ENCODE measurements at places on chromosomes 13 and 19.

DNA sequence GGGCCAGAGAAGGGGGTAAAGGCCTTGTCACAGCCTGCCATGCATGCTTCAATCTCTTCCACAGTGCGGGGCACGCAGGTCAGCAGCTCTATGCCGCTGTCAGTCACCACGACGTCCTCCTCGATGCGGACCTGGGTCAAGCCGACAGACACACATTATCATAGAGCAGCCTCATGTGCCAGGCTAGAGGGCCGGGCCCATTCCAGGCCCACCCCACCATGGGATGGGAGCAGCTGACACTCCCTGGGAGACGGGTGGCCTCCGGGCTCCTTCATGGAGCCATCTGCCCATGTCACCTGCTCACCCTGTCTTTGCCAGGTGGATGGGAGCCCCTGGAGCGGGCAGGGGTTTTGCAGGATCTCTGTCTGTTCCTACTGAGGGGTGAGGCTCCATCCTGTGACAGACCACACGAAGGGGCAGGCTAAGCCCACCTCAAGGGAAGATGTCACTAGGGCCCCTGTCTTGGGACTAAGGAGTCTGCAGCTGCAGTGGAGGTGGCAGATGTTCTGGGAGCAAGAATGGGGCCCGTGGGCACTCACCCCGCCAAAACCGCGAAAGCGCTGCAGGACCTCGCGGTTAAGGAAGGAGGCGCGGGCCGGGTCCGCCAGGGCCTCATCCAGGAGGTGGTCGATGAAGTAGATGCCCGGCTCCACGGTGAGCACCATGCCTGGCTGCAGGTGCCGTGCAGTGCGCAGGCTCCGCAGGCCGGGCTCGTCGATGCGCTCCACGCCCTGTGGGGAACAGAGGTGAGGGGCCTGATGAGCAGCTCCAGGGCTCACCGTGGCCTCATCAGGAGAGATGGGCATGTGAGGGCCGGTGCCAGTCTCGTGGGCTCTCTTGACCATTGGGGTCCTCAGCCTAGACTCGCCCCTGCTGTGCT, 14.1 kb downstream of the CEBPG start:
- H3K27me3 ChIP-seq, result no peaks in the 10 kb centered on the region
- H3K36me3 ChIP-seq, result peaks cover 3% of the 10 kb centered on the region
- no peak overlapping the region for H3K27ac ChIP-seq
- no peak for DNase-seq
- H3K4me3 ChIP-seq, result no peak overlapping the region

GRCh38 chr19:50659318-50660087, 10.3 kb downstream of the C19orf81 start:
- H3K4me3 ChIP-seq, result peak overlapping the region; percentile 61
- peaks cover 57% of the 10 kb centered on the region for H3K27me3 ChIP-seq
- no peak overlapping the region for H3K27ac ChIP-seq
- DNase-seq, result no peak
- H3K36me3 ChIP-seq, result no peaks in the 10 kb centered on the region

- no peak for DNase-seq
- no peak overlapping the region for H3K27ac ChIP-seq
- no peak overlapping the region for H3K4me3 ChIP-seq
- H3K4me1 ChIP-seq, result no peaks in the 10 kb centered on the region
These were observed 20.9 kb upstream of the DCUN1D2 start for GRCh38 chr13:113511361-113511760.

GRCh38 chr13:31110617-31111016, 51.1 kb downstream of the HSPH1 start:
- no peak overlapping the region for H3K4me3 ChIP-seq
- H3K27ac ChIP-seq, result no peak overlapping the region
- DNase-seq, result no peak
- H3K27me3 ChIP-seq, result peaks cover 68% of the 10 kb centered on the region
- peaks cover 2% of the 10 kb centered on the region for H3K4me1 ChIP-seq

- peaks cover 7% of the 10 kb centered on the region for H3K4me1 ChIP-seq
- DNase-seq, result no peak
- no peak overlapping the region for H3K4me3 ChIP-seq
- no peak overlapping the region for H3K27ac ChIP-seq
- no peaks in the 10 kb centered on the region for H3K27me3 ChIP-seq
These were observed 49.6 kb downstream of the ABCC4 start for GRCh38 chr13:95251641-95252040.

DNA sequence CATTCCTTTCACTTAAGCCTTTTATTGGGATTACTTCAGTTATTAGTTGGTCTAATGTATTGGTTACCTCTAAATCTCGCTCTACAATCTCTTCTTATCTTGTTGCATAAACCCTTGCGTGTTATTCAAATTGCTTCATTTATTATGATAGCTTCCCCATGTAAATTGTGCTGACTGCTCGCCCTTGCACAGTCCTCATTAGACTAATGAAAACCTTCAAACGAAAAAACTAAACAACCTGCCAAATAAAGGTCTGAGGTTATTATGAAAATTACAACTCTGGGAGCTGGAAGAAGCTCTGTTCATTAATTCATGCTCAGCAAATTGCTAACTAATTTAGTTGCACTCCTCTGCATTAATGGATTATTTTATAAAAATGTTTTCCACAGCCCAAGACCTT, 320.1 kb downstream of the DACH1 start:
- no peak overlapping the region for H3K27ac ChIP-seq
- peaks cover 5% of the 10 kb centered on the region for H3K36me3 ChIP-seq
- no peak overlapping the region for H3K4me3 ChIP-seq
- H3K4me1 ChIP-seq, result peaks cover 2% of the 10 kb centered on the region
- no peaks in the 10 kb centered on the region for H3K27me3 ChIP-seq
- no peak for DNase-seq

GRCh38 chr19:4284176-4284958, 5.3 kb downstream of the SHD start:
- peaks cover 33% of the 10 kb centered on the region for H3K27me3 ChIP-seq
- DNase-seq, result no peak
- no peaks in the 10 kb centered on the region for H3K36me3 ChIP-seq
- no peak overlapping the region for H3K27ac ChIP-seq
- no peak overlapping the region for H3K4me3 ChIP-seq
- H3K4me1 ChIP-seq, result peaks cover 2% of the 10 kb centered on the region

DNA sequence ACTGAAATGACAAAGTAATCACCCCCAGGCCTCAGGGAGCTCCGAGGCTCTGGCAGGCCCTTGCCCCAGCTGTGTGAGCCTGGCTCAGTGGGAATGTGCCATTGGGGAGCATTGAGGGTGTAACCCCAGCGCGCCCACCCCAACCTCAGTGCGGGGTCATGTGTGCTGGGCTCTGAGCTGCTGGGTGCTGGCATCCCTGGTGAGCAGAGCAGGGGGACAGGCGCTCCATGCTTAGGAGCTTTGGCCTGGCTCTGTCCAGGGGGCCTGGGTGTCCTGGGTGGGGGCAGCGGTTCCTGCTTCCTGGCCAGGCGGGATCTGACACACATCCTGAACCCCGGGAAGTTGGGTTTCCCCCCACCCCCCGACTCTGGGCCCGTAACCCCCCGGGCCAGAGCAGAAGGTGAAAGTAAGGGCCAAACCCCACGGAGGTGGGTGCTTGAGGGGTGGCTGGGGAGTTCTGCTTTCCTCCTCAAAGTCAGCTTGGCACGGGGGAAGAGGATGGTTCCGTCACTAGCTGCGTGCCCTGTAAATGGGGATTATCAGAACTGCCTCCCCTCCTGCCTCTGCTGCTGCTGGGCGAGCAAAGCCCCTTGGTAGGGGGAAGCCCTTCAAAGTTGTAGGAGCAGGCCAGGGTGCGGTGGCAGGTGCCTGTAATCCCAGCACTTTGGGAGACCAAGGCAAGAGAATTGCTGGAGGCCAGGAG, 1.7 kb downstream of the LRP3 start:
- H3K4me1 ChIP-seq, result no peaks in the 10 kb centered on the region
- peaks cover 23% of the 10 kb centered on the region for H3K27me3 ChIP-seq
- peak overlapping the region; percentile 85 for H3K4me3 ChIP-seq
- DNase-seq, result no peak

DNA sequence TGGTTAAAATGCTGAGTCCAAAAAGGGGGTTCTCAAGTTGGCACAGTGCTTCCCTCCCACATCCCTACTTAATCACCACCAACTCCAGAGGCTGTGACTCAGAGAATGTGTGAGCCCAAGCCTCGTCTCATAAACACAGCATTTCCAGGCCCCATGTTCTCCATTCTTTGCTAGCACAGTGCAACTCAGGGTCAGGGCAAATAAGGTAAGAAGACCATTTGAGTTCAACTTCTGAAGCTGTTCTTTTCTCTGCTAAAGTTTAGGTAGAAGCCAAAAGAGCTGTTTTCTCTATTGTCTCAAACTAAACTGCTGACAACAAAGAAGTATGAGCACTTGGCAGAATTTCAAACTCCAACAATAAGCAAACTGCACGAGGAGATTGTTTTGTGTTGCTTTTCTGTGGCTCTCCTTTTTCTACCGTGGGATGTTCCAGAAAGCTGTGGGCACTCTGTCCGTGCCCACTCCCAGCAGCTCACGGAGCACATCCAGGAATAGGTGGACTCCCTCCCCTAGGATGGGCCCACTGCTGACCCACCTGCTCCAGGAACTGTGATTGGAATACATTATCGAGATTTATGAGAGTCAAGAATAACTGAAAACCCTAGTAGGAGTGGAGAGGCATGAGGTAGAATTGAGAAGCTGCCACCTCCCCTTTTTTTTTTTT, 494.3 kb downstream of the COG6 start:
- DNase-seq, result no peak
- no peak overlapping the region for H3K27ac ChIP-seq

DNA sequence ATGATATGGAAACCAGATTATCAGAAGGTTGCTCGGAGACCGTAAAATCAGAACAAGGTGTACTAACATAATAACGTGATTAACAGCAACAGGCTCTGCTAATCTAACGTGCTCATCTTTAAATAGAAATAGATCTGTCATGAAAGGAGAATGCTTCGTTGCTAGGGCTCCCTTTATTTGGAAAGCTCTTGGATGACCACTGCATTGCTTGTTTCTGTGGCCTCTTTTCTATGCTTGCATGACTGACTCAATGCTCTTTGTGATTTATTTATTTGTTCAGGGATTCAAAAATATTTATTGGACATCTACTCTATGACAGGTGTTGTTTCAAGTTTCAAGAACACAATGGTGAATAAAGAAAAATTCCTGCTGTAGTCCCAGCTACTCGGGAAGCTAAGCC, 22.3 kb upstream of the ZDHHC20 start:
- H3K36me3 ChIP-seq, result peaks cover 4% of the 10 kb centered on the region
- no peak overlapping the region for H3K4me3 ChIP-seq
- peaks cover 6% of the 10 kb centered on the region for H3K4me1 ChIP-seq
- DNase-seq, result no peak

DNA sequence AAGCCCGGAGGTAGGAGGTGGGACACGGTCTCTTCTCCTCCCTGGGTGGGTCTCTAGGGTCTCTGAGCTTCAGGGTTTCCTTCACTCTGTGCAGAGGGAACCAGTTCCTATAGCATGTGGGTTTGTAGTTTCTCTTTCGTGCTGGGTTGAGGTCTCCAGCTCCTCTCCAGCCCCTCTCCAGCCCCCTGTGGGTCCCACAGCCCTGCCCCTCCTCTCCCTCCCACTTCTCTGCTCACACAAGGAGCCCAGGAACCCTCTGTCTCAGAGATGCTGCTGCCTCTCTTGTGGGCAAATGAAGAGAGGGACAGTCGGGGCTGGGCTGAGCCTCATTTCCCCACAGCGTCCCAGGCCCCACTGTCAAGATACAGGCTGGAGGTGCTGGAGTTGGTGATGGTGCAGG, 1.4 kb downstream of the SIGLEC7 start:
- no peak overlapping the region for H3K27ac ChIP-seq
- no peaks in the 10 kb centered on the region for H3K4me1 ChIP-seq
- no peaks in the 10 kb centered on the region for H3K36me3 ChIP-seq
- DNase-seq, result no peak
- H3K4me3 ChIP-seq, result no peak overlapping the region
- H3K27me3 ChIP-seq, result peaks cover 24% of the 10 kb centered on the region

Data from progenitor cell of endocrine pancreas (in vitro differentiated cells).